Stimulated activated CD8-positive, alpha-beta memory T cell treated with anti-CD3 and anti-CD28 coated beads, Interleukin-15, amount 100 ng/mL, for 4 hours (primary cell): ENCODE measurements at places on chromosomes 16 and 17.
A peak's percentile ranks its signal among the peaks of the same experiment; 100 is the strongest.

DNA sequence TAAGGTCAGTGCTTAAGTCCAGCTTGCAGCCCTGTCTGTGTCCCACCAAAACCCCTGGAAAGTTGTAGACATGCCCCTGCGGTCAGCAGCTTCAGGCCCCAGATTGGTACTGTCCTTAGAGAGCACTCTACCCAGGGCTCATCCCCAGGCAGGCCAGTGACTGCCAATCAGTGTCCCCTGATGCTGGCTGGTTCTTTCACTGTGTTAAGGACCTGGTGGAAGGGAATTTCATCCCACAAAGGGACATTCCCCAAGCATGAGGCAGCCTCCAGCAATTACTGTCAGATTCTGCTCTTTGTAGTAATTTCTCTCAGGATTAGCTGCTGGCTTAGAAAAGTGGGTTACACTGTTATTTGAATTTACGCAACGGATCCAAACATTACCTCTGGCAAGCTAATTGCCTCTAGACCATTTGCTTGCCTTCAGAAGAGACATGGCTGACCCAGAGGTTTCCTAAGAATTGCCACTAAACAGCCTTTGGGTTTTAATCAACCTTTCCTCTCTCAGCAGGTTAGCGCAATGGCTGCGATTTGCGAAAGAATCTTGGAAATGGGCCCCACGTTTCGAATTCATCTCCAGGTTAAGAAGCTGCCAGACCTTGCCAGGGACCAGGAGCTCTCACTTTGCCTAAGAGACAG lies 5.9 kb downstream of the IRX6 start:
- no peak for DNase-seq

DNA sequence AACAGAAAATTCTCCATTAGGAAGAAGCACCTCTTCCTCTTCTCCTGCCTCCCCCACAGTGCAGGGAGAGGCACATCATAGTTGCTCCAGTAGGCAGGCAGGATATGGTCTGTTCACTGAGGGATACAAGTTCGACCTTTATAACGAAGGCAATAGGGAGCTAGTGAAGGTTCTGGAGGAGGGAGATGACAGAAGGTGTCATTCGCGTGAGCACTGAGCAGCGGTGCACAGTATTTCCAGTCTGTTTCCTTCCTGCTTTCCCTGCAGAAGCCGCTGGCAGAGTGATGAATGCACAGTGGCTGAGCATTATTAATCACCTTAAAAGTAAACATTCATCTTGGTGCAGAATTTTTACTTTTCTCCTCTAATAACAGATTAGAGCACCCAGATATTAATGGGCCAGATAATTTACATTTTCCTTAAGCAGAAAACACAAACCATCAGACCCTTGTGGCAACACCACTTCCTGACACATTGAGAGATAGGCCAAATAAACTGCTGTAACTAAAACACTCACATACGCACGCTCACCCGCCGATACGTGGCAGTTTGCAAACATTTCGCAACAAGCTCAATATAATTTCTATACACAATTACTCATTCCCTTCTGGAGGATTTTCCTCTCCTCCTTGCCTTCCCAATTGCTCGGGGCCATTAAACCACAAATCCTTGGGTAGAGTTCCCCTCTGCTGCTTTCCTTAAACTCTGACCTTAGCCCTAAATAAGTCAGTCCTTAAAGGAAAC lies 69.5 kb downstream of the AIPL1 start:
- DNase-seq, result no peak

DNA sequence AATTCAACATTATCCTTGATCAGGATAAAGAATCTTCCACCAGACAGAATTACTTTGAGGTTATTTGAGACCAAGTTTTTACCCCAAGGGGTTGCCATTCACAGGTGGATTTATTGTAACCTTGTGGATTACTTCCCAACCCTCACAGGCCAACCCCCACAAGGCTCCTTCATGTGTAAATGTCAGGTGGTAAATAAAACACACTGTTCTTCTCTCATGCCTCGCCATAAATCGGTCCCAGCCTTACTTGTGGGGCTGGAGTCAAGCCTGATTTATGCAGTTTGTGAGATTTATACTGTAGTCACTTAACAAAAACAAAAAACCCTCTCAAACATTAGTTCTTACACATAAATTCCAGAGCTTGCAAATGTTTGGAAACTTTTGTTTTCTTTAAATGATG lies 98.6 kb upstream of the IRX3 start:
- DNase-seq, result no peak

- no peak for DNase-seq
Measured at GRCh38 chr17:80132906-80133625, 13.9 kb downstream of the EIF4A3 start.

- no peak for DNase-seq
Measured at GRCh38 chr17:34619687-34620217, 40.4 kb downstream of the TMEM132E start.

GRCh38 chr16:78437352-78437968 lies 338.0 kb downstream of the WWOX start:
- DNase-seq, result no peak

- DNase-seq, result no peak
Measured at GRCh38 chr17:29412780-29413565, 22.8 kb downstream of the TAOK1 start.

GRCh38 chr17:36993227-36993626 lies 44.5 kb downstream of the AATF start:
- DNase-seq, result no peak

GRCh38 chr16:81612351-81613163 lies 166.5 kb upstream of the PLCG2 start:
- no peak for DNase-seq

- DNase-seq, result no peak
Measured at GRCh38 chr17:17724307-17725010, 43.2 kb downstream of the RAI1 start.

- DNase-seq, result no peak
Measured at GRCh38 chr16:65005696-65006095, 116.2 kb downstream of the CDH11 start.

GRCh38 chr16:66510298-66510697 lies 39.6 kb downstream of the TK2 start:
- DNase-seq, result no peak

DNA sequence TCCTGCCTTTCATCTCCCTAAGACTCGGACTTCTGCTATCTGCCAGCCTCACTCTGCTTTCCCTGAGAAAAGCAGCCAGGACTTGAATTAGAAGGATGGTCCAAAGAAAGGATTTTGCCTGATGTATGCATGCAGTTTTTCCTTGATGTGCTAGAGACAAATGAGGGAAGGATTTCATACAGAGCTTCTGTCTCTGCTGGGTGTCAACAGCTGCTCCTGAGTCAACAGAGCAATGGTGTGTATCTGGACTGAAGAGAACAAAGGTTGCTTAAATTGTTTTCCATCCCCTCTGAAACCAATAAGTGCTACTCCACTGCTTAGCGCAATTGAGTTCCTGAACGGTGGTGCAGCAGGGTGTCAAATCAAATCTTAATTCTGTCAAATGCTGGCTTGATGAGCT lies 680.6 kb upstream of the C16orf82 start:
- no peak for DNase-seq

DNA sequence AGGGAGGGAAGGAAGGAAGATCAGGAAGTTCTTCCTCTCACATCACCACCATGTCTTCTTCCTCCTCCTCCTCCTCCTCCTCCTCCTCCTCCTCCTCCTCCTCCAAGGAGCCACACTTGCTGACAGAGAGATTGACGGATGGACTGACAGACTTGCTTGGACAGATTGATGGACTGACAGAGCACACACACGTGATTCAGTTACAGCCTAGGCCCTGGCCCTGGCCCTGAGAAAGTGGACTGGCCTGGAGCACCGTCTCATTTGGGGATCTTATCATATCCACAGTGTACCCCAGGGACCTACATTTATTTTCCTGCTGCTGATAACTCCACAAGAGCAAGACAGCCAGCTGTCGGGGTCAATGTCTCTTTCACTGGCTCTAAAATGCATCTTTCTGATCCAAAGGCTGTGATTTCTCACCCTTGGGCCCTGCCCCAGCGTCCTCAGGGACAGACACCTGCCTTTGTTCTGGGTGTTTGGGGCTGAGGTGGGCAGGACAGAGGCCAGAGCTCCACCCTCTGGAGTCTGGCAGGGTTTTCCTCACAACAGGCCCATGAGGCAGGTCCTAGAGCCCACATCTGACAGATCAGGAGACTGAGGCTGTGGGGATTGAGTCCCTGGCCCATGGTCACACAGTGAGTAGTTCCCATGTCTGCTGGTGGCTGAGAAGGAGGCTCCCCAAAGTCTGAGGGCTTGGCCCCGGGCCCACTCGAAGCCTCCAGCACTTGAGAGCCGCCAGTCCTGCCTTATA lies 2.3 kb upstream of the P2RX1 start:
- DNase-seq, result no peak

DNA sequence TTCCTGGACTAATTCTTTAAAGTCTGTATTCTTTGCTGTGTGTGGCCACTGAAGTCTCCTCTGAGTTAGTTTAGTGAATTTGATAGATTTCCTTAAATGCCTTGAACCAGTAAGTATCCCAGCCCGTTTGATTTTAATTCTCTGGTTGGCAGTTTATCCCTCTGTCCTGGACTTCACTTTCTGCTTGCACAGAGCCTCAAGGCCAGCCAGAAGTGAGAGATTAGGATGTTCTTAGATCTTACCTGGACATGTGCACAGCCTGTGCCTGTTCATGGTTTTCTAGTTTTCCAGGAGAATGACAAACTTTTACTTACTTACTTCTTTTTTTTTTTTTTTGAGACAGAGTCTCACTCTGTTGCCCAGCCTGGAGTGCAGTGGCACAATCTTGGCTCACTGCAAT lies 10.8 kb upstream of the SLC38A7 start:
- no peak for DNase-seq

DNA sequence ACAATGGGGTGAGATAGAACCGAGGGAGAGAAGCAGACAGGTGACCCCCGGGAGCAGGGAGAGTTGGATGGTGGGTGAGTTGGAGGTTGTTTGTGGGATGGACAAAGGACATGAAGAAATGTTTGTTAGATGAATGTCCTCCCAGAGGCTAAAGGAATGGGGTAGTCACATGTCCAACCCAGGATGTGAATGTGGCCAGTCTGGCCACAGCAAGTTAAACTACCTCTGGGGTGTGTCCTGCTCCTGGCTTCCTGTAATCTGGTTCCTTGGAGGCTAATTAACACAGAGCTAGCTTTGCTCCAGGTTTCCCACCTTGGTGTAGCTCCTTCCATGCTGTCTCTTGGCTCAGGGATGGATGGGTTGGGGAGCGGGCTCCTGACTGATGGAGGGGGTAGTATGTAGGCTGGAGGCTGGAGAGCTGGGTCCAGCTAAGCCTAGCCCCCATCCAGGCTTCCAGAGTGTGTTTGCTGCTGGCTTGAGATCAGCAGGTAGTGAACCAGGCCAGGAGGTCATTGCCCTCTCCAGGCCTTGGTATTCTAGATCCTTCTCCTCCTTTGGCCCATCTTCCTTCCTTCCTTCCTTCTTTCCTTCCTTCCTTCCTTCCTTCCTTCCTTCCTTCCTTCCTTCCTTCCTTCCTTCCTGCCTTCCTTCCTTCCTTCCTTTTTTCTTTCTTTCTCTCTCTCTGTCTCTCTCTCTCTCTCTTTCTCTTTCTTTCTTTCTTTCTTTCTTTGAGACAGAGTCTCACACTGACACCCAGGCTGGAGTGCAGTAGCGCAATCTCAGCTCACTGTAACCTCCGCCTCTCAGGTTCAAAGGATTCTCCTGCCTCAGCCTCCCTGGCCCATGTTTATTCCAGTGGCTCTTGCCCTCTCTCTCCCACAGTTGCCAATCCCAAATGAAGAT lies 28.0 kb upstream of the UBE2G1 start:
- no peak for DNase-seq

DNA sequence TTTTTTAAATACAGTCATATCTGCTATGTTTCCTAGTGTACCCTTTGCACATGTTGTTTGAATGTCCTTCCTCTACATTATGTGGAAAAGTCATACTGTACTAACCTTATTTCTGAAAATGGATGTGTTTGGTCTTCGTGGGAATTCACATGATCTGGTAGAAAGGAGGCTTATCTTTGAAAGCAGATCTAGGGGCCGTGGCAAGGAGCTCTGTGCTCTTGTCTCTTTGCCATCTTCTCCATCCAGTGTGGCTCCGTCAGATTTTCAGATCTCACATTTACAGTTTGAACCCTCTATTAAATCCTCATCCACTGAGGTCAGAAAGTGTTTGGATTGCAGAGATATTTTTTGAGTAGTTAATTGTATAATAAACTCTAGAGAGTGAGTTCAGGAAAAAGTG lies 32.9 kb downstream of the MAP2K4 start:
- DNase-seq, result no peak

DNA sequence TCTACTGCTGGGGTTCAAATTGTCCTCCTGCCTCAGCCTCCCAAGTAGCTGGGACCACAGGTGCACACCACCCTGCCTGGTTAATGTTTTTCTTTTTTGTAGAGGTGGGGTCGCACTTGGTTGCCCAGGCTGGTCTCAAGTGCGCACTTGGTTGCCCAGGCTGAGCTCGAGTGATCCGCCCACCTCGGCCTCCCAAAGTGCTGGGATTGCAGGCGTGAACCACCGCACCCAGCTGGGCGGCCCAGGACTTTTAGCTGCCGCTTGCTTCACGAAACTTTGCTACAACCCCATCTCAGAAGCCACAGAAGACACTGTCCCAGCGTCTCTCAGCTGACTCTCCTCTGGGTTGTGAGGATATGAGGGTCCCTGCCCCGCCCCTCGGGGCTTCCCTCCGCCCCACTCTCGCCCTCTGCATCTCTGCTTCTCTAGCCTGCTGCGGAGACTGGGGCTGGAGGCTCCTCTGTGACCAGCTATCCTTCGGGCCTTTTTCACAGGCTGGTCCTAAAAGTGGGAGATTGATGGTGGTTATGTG lies 48.8 kb upstream of the CBX4 start:
- DNase-seq, result no peak

DNA sequence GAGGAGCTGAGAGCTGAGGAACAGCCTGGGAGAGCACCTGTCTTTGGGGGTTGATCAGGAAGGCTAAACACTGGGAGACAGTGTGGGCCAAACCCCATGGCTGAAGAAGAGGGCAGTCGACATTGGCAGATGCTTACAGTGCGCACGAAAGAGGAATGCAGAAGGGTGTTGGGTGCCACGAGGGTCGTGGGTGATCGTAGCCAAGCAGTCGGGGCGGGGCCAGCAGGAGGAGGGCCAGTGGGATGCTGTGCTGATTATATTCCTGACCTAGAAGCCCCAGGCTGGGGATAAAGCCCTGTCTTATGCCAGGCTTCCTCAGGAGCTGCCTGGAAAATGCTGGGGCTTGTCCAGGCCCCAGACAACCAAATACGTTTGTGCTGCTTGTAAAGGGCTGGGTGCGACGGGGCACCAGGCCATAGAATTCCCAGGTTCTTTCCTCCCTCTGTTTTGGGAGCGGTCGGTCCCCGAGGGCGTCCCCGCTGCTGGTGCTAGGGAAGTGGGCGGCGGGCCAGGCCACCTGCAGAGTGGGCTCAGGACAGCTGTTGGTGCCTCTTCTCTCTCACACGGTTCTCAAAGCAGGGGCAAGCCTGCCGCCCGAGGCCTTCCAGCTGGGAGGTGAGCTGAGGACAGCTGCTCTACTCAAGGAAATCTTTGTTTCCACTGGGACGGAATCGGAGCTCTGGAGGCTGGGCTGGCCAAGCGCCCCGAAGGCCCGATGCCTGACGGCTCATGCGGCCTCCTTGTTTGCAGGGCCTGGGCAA lies 10.0 kb downstream of the C1QTNF1 start:
- DNase-seq, result no peak

GRCh38 chr17:78714534-78714933 lies 67.5 kb downstream of the CYTH1 start:
- DNase-seq, result no peak

- DNase-seq, result no peak
Measured at GRCh38 chr17:17921192-17922069, 50.8 kb downstream of the TOM1L2 start.

GRCh38 chr16:85079785-85080570 lies 32.3 kb downstream of the CIBAR2 start:
- no peak for DNase-seq

GRCh38 chr17:78923660-78924453 lies 1.3 kb downstream of the TIMP2 start:
- peak; percentile 19 for DNase-seq
